NCI-H1417 treated with DMSO at 0.1 percent for 48 hours (cell line): ENCODE measurements at places on chromosomes 13 and 19.

- no peak for DNase-seq
These were observed 9.7 kb downstream of the FUT2 start for GRCh38 chr19:48705431-48705830.

GRCh38 chr13:33127009-33127551 is 110.9 kb downstream of the KL start:
- no peak for DNase-seq

DNA sequence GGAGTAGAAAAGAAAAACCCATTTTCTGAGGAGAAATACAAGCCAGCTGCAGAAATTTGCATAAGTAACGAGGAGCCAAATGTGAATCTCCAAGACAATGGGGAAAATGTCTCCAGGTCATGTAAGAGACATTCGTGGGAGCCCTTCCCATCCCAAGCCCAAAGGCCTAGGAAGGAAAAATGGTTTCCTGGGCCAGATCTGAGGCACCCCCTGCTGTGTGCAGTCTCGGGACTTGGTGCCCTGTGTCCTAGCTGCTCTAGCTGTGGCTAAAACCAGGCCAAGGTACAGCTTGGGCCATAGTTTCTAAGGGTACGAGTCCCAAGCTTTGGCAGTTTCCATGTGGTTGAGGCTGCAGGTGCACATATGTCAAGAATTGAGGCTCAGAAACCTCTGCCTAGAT is 444.9 kb downstream of the PCDH20 start:
- DNase-seq: no peak

DNA sequence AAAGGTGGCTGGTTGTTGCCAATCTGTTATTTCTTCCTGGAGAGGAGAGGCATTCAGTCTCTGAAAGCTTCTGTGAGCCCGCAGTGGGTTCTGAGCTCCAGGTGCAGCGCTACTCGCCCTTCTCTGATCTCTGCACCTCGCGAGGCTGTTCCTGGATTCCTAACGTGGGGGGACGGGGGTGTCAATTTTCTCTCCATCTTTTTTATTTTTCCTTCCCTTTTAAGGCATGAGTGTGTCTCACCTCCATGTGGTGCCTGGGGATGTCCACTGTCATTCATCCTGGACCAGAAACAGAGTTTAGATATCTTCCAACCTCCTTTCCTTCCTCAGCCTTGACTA is 626 bp downstream of the ZNF233 start:
- no peak for DNase-seq

- peak; percentile 71 for DNase-seq
These were observed at the start of gene ZNF701 for GRCh38 chr19:52570000-52570861. TSS of gene ZNF701 (plus strand) at chr19:52570287. CDS start at chr19:52574148, 3,861 bp downstream.

GRCh38 chr13:59476366-59476765 is 687.4 kb downstream of the DIAPH3 start:
- no peak for DNase-seq

GRCh38 chr19:55266404-55266803 is 7.6 kb upstream of the PPP6R1 start:
- no peak for DNase-seq

DNA sequence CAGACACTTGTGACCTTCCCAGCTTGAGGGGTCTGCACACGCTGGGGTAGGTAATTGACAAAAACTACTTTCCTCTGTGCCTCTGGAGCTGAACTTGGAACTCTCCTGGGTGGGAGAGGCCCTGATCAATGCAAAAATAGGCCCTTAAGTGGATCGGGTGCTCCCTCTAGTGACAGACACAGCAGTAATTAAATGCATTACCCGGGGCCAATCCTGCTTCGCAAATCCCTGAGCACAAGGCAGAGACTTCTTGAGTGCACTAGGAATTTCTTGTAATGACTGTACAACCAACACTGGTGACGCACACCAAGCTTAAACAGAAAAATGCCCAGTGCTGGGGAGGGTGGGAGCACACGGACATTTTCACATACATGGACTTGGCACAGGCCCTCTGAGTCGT is 10.6 kb upstream of the UBE2S start:
- no peak for DNase-seq

DNA sequence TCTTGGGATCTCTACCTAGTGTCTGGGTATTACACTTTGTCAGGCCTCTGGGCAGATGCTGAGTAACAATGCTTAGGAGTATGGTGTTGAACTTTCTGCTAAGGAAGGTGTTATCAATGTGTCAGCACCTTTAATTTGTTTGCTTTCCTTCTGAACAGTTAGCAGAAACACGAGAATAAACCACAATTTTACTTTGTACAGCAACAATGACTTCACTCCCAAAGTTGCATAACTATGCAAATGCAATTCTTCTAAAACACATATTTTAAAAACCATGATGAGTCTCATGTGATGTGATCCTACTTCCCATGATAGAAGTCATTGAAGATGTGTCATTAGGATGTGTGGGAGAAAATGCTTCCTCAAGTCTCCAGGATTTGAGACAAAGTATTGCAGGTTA is 155.0 kb downstream of the POSTN start:
- no peak for DNase-seq

DNA sequence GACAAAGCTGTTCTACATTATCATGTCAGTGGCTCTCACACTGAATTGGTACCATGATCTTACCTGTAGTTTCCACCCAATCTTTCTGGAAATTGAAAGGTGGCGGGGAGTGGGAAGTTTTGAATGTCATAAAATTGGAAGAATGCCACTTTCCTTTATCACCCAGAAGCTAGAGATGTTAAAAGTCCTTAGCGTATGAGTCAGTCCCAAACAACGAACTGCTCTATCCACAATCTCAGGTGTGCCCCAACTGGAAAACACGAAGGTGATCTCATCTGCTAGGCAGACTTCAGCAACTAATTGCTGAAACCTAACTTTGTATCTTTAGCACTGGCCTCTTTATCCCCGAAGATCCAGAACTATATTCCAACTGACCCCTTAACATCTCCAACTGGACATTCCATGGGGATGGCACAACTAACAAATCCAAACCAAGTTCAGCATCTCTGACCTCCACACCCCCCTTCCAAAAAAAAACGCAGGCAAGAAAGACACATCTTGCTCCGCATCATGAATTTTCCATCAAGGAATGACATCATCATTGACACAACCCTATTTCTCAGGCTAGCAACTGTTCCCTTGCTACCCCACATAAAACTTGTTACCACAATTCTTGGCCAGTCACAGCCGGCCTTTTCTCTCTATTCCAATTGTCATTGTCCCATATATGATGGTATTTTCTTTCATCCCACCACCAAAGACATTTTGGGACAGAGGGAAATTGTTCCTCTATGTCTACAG is 175.4 kb downstream of the KLF12 start:
- DNase-seq: no peak

- no peak for DNase-seq
These were observed 259.1 kb downstream of the SLC7A1 start for GRCh38 chr13:29336356-29336755.

DNA sequence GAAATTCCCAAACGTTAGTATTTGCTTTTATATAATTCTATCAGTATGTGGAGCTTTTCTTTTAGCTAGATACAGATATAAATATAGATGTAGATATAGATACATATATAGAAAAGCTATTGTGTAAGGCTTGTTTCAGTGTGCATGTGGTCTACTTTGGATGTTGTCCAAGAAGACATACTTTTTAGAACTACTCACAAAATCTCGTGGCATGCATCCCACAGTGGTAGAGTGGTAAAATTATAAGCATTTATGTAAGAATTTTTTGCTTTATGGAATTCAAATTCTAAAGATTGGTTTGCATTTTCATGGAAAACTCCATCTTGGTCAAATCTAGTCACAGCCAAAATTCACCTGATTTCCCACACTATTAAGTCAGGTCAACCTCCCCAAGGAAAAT is 880.4 kb downstream of the EFNB2 start:
- no peak for DNase-seq

- no peak for DNase-seq
These were observed at the start of gene MEIS3 for GRCh38 chr19:47419030-47419783. TSS of gene MEIS3 (minus strand) at chr19:47419527. CDS start at chr19:47419081, 446 bp downstream.

GRCh38 chr19:11581740-11582139 is 4.3 kb upstream of the ACP5 start:
- DNase-seq: no peak

- no peak for DNase-seq
These were observed 40.2 kb downstream of the UBL3 start for GRCh38 chr13:29810145-29810742.

- no peak for DNase-seq
These were observed 10.5 kb upstream of the NTN5 start for GRCh38 chr19:48683349-48683748.

DNA sequence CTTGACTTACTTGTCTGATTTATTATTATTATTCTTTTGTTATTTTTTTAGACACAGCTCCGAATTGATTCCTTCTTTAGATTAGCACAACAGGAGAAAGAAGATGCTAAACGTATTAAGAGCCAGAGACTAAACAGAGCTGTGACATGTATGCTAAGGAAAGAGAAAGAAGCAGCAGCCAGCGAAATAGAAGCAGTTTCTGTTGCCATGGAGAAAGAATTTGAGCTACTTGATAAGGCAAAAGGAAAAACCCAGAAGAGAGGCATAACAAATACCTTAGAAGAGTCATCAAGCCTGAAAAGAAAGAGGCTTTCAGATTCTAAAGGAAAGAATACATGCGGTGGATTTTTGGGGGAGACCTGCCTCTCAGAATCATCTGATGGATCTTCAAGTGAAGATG is 29.4 kb downstream of the ERCC5 start:
- DNase-seq: no peak

DNA sequence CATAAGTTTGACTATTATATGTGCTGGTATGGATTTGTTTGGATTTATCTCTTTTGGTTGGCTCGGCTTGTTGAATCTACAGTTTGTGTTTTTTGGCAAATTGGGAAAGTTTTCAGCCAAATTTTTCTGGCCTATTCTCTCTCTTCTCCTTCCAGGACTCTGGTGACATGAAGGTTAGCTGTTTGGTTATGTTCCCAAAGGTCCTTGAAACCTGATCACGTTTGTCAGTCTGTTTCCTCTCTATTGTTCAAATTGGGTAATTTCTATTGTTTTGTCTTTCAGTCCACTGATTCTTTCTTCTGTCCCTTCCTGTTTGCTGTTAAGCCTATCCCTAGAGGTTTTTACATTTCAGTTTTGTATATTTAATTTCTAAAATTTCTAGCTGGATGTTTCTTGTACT is 81.5 kb upstream of the SHISA2 start:
- no peak for DNase-seq
